ENCODE measurements at places on chromosomes 13 and 19.

- no peak for DNase-seq
These were observed 84.6 kb downstream of the CRYL1 start for GRCh38 chr13:20441056-20441455.

DNA sequence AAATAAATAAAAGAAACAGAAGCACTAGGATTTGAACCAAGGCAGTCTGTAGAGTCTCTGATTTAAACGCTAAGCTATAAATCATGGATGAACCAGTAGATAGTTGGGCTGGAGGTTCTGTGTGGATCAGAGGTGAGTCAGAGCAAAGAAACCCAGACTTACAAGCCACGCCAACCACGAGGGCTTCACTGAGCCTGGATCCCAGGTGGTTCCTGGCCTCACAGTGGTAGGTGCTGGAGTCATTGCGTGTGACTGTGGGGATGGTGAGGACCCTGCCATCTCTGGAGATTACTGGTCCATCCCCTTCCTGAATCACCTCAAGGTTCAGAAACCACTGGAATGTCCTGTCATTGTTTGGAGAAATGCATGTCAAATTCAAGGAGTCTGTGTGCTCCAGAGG is 19.3 kb upstream of the CEACAM20 start:
- DNase-seq: no peak

DNA sequence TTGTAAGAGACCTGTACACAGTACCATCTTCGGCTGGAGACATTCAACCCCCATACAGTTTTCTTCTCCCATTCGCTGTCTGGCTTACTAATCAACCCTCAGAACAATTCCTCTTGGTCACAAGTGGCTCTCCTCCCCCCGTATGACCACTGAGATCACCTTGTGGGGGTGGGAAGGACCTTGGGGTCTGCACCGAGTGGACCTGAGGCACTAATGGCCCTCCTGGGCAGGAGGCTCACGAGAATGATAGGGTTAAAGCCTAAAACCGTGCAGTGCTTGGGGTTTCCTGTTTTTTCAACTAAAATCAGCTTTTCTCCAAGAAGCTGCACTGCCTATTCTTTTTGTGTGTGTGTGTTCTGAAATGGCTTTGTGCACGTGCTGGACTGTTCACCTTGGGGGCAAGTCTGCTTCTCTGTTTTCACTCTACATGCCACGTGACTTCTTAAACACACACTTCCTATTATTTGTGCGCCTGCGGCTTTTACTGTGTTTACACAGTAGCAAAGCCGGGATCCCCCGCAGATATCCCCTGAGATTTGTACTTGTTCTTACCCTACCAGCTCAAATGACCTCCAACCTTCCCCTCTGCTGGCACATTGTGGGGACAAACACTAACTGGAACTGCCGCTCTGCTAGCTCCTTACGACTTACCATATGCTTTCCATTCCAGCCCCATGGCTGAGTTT is 12.3 kb downstream of the RBM26 start:
- DNase-seq: no peak

- DNase-seq: no peak
These were observed 22.4 kb downstream of the TNFRSF19 start for GRCh38 chr13:23592596-23592995.

GRCh38 chr19:45444318-45445041 is 20.8 kb upstream of the ERCC1 start:
- peak; percentile 78 for DNase-seq

- peak; percentile 26 for DNase-seq
These were observed 9.8 kb upstream of the USPL1 start for GRCh38 chr13:30607908-30608307.

DNA sequence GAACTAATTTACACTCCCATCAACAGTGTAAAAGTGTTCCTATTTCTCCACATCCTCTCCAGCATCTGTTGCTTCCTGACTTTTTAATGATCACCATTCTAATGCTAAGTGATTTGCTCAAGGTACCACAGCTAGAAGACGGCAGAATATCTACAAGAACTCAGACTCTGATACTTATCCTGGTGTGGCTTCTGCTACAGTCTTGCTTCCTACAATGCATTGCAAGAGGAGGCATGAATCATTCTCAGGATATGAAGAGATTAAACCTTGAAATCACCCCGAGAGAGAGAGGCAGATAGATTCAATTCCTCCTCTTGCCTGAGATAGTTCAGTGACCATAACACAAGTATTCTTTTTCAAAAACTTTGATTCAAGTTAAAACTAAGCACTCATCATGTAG is 306.4 kb downstream of the TBC1D4 start:
- DNase-seq: no peak

DNA sequence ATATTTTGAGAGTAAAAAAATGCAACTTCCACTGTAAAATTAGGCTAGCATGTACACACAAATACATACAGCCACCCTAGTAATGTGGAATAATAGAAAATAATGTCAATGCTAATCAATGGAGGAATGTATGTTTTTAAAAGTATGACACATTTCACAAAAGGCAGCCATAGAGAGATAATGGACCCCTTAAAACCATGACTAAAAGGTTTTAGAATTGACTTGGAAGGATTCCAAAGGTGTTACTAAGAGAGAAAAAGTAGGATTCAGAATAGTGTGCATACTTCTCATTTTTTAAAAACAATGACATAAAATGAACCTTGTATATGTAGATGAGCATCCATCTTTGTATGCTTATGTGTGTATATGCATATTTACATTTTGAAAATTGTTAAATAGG is 597.9 kb upstream of the PCDH9 start:
- DNase-seq: no peak

GRCh38 chr13:97495678-97496077 is 61.7 kb downstream of the RAP2A start:
- no peak for DNase-seq

DNA sequence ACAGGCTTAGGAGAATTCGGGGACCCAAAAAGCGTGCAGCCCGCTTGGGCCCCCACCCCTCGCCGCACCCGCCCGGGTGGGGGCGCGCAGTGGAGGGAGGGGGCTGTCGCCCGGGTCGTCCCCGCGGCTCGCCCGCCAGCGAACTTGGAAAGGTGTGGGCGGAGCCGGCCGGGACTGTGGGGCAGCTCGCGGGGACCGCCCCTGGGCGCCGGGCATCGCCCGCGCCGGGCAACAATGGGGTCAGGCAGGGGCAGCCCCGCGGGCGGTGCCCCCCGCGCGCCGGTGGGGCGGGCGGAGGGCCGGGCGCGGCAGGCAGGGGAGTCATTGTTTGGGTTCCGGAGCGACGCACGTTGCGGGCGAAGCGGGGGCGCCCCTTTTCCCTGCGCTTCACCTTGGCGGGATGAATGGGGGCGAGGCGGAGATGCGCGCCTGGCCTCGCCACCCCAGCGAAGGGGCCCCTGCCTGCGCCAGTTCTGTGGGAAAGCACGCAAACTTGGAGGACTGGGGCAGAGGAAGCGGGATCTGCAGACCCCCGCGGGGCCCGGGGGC is 647 bp upstream of the KLF12 start:
- peak; percentile 74 for DNase-seq

- no peak for DNase-seq
These were observed 41.8 kb upstream of the WASF3 start for GRCh38 chr13:26515721-26516120.

- DNase-seq: no peak
These were observed 18.1 kb upstream of the EID2 start for GRCh38 chr19:39557811-39558623.

- DNase-seq: no peak
These were observed 106.4 kb downstream of the FGF14 start for GRCh38 chr13:102295316-102296048.

DNA sequence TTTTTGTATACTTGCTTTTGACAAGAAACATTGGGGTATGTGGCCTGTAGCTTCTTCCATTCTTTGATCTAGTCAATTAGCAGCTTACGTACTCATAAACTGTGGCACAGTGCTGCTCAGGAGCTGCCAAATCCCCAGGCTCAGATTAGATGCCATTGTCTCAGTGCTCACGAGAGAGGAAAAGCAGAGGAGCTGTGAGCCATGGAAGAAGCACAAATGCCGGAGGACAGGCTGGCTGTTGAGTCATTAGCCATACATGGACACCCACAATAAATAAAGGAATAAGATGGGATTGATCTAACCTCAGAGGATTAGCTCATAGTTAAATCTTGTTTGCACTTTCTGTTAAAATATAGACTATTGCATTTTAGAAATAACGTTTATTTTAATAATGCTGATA is 121.7 kb downstream of the POSTN start:
- no peak for DNase-seq

- no peak for DNase-seq
These were observed 122.4 kb downstream of the AKAP11 start for GRCh38 chr13:42394361-42394708.

DNA sequence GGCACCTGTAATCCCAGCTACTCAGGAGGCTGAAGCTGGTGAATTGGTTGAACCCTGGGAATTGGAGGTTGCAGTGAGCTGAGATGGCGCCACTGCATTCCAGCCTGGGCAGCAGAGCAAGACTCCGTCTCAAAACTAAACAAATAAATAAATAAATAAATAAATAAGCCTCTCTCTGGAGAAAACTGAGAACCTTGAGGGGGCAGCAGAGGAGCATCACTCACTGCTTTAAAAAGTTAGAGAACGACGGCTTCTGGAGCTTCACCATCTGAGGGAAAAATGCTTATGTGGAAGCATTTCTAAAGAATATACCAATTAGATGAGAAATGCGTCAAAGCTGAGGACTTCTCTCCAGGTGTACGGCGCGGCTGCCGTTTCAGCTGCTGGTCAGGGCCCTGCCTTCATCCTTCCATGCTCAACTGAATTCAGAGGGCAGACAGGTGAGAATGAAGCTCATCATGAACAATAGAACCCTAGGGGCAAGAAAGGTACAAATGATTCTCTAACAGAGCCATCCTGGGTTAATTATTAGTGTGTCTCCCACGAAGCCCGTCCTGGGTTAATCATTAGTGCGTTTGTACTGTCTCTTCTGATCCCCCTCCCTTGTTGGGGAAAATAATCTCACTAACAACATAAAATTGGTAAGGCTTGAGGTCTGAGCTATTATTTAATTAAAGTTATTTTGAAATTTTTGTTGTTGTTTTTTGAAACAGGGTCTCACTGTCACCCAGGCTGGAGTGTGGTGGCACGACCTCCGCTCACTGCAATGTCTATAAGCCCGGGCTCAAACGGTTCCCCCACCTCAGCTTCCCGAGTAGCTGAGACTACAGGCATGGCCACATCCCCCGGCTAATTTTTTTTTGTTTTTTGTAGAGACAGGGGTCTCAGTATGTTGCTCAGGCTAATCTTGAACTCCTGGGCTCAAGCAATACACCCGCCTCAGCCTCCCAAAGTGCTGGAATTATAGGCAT is 80.1 kb downstream of the IPO5 start:
- DNase-seq: no peak

DNA sequence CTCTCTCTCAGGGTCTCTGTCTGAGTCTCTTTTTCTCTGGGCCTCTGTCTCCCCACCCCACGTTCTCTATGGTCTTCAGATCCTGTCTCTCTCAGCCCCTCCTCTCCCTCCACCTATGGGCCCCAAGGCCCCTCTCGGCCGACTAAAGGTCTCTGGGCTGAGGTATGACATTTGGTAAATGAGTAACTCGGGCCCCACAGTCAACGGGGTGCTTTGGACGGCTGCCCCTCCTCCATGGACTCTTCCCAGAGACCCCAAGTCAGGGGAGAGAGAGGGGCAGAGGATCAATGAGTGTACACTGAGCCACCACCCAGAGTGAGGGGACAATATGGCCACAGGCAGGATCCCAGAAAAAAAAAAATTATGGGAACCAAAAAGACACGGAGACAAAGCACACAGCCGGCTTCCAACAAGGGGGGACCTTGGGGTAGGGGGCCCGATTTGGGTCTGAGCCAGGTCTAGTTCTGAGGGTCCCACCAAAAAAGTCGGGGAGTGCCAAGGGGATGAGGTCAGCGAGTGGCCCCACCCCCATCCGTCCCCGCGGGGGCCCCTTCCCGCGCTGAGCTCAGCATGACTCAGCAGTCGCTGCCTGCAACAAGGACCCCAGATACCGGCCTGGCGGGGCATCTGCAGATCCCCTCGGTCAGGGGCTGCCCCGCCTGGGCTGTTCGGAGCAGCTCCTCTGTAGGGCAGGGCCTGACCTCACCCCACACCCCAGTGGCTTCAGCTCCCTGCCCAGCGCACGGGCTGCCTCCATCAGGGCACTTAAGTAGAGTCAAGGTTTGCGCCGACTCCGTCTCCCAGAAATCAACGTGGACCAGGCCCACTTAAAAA is 1.5 kb upstream of the FTL start:
- DNase-seq: peak; percentile 75

DNA sequence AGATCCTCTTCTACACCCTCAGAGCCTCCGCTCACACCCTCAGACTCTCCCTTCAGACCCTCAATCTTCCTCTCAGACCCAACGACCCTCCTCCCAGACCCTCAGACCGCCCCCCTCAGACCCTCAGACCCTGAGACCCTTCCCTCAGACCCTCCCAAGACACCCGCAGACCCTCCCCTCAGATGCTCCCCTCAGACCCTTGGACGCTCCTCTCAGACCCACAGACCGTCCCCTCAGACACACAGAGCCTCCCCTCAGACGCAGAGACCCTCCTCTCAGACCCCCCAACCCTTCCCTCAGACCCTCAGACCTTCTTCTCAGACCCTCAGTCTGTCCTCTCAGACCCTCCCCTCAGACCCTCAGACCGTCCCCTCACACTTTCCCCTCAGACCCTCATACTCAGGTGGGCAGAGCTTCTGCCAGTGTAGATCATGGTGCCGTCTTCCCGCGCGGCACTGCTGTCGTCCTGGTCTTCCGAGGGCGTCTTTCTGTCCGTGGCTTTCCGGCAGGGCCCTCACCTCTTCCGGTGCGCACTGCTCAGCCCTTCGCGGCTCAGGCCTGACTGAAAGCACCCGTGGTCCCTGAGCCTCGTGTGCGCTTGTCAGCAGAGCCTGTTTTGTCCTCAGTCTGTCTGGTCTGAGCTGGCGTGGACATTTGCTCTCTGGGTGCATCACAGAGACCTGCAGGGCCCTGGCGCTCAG is 18.9 kb upstream of the TFDP1 start:
- DNase-seq: no peak

- DNase-seq: no peak
These were observed 75.7 kb upstream of the SGCG start for GRCh38 chr13:23105051-23105450.

- no peak for DNase-seq
These were observed 2.1 kb upstream of the CPB2 start for GRCh38 chr13:46106839-46107371.

DNA sequence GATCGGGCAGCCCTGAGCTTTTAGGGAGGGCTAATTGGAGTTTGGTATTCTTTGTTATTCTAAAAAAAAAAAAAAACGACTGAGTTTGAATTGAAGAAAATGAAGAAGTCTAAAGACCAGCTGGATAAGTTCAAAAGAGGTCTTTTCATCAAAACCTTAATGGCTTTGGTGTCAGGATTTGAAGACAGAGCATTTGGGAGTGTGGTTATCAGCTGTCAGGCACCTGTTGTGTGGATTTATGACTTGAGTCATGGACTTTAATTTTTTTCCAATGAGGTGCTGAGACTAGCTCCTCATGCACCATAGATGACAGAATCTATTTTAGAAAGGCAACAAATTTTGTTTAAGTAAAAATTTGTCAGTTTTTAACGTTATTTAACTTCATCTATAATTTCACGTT is 72.5 kb downstream of the FREM2 start:
- no peak for DNase-seq
